Stimulated activated naive CD4-positive, alpha-beta T cell (primary cell): ENCODE measurements at places on chromosomes 11 and 22.

- no peak for DNase-seq
These were observed 96.2 kb downstream of the RASSF10 start for GRCh38 chr11:13105237-13105844.

GRCh38 chr11:123833095-123833494, 26.9 kb upstream of the OR6M1 start:
- DNase-seq, result no peak

DNA sequence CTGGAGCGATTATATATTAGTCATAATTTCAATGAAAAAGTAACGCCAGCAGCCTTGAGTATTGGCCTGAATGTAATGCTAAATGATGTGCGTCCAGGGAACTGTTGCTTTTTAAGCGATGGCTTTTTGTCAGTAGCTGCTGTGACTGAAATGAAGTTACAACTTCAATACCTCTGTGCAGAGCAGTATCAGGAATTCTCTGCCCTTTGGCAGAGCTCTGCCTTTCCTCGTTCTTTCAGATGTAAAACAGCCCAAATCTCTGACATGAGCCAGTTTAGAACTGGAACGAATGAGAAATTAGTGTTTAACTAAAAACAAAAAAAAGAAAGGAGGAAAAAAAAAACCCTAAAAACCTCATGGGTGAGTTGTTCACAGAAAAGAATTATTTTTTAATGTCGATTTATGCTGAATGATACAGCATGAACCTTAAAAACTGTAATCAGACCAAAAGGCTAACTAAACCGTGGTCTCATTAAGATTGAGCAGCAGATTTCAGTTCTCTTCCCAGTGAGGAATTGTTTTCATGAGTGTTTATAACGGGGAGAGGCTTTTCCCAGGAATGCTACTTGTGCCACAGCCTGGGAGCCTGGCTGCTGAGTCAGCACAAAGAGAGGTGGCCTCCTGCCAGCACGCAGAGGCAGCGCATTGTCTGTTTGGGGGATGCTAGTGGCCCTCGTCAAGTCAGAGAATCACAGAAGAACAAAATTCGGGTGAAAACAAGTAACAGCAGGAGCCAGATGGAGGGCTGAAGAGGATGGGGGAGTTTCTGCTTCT, 146.2 kb upstream of the RASSF10 start:
- DNase-seq, result no peak

GRCh38 chr11:72720784-72721183, 31.4 kb downstream of the ARAP1 start:
- no peak for DNase-seq

DNA sequence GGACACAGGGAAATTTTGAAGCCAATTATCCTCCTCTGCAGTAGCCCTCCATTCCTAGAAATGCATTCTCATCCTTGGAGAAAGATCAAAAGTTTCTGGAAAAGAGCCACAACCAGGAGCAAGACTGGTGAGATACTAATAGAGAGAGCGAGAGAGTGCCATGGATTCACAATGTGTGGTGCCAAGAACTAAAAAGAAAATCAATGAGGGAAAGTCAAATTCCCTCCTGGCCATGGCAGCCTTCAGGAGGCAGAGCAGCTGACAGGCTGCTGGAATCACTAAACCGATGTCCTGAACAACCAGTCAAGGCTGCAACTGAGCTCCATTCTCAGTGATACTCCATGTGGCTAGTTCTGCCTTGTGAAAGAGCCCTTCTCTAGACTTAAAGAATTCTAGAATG, 561.0 kb downstream of the SOX6 start:
- DNase-seq, result no peak
